Natural killer cell (primary cell): ENCODE measurements at places on chromosomes 1 and 21.

DNA sequence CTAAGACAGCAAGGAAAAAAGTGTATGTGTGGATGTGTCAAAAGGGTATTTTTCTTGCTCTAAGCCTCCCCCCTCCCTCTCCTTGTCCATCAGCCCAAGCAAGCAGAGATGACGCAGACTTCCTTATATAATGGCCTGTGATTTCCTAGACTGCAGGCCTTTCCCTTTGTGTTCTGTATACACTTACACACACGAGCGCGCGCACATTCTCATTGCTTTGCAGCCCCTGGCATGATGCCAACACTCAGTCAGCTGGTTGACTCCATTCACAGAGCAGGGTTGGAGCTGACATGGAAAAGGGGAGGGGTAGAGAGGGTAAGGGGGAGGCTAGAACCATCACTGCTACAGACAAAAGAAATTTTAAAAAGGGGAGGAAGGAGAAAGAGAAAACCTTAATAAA lies 41.8 kb downstream of the GATAD2B start:
- no peaks in the 10 kb centered on the region for H3K27me3 ChIP-seq
- peaks cover 5% of the 10 kb centered on the region for H3K36me3 ChIP-seq
- H3K4me3 ChIP-seq = no peak overlapping the region
- peak; percentile 24 for DNase-seq
- H3K27ac ChIP-seq = no peak overlapping the region
- peaks cover 14% of the 10 kb centered on the region for H3K4me1 ChIP-seq

- H3K27ac ChIP-seq = no peak overlapping the region
- no peaks in the 10 kb centered on the region for H3K4me1 ChIP-seq
- no peaks in the 10 kb centered on the region for H3K36me3 ChIP-seq
- H3K27me3 ChIP-seq = peaks cover 37% of the 10 kb centered on the region
- no peak for DNase-seq
- no peak overlapping the region for H3K4me3 ChIP-seq
These were observed 11.8 kb downstream of the PAX7 start for GRCh38 chr1:18642278-18643095.

- H3K27ac ChIP-seq = peak overlapping the region; percentile 97
- H3K4me1 ChIP-seq = peaks cover 38% of the 10 kb centered on the region
- H3K36me3 ChIP-seq = no peaks in the 10 kb centered on the region
- no peaks in the 10 kb centered on the region for H3K27me3 ChIP-seq
These were observed 779 bp upstream of the DEGS1 start for GRCh38 chr1:224182057-224182865.

GRCh38 chr1:69814926-69815325 lies 247.2 kb downstream of the LRRC7 start:
- no peaks in the 10 kb centered on the region for H3K36me3 ChIP-seq
- no peak overlapping the region for H3K4me3 ChIP-seq
- no peak for DNase-seq
- H3K27me3 ChIP-seq = no peaks in the 10 kb centered on the region

- peak within 1 kb of the TSS; percentile 8 for H3K4me3 ChIP-seq
- H3K4me1 ChIP-seq = peaks cover 20% of the 10 kb centered on the region
- peak; percentile 56 for DNase-seq
- peaks cover 18% of the 10 kb centered on the region for H3K27me3 ChIP-seq
- no peaks in the 10 kb centered on the region for H3K36me3 ChIP-seq
- H3K27ac ChIP-seq = no peak within 1 kb of the TSS
These were observed at the start of gene NPR1 for GRCh38 chr1:153678519-153679336. TSS of gene NPR1 (plus strand) at chr1:153678688. CDS start at chr1:153679109, 421 bp downstream.

DNA sequence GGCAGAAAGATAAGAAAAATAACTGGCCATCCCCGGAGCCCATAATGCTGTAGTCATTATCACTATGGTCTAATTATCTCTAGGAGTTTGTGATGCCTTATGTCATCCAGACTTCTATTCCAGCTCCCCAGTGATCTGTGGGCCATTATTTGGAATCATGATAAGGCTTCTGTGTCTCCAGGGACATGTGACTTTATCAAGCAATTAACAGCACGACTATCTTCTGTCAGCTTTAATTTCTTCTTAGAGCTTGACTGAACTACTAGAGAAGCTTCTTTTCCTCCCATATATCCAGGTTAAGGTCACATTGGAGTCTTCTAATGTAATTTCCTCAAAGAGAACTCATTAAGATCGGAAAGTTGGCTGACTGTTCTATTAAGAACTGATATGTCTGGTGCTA lies 100.4 kb downstream of the LHX8 start:
- no peak overlapping the region for H3K4me3 ChIP-seq
- H3K36me3 ChIP-seq = no peaks in the 10 kb centered on the region
- H3K27ac ChIP-seq = no peak overlapping the region
- no peak for DNase-seq
- no peaks in the 10 kb centered on the region for H3K4me1 ChIP-seq
